ENCODE measurements at places on chromosomes 5 and 9.

DNA sequence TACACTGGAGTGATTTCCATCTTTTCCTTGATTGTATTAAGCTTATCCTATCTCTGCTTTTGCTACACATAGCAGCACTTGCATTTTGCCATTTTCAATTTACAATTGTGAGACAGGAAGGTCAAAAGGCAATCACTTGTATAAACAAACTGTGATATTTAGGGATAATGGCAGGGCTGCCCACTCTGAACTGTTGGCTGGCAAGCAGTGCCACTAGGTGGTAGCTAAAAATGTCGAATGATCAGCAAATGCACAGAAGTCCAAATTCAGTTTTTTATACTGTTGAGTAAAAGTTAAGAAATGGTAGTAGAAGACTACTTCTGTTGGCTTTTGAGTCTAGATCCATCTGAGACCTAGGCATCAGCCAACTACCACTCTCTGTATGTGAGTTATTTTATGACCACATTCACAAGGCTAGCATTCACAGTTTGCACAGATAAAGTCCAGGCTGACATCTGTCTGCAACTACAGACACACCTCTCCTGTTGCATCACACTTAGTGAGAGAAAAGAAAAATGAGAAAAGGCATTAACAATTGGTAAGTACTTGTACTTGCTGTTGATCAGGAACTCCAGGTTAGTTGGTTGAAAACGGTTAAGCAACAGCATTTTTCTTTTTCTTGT, 108.8 kb upstream of the ASTN2 start:
- DNase-seq, result no peak

DNA sequence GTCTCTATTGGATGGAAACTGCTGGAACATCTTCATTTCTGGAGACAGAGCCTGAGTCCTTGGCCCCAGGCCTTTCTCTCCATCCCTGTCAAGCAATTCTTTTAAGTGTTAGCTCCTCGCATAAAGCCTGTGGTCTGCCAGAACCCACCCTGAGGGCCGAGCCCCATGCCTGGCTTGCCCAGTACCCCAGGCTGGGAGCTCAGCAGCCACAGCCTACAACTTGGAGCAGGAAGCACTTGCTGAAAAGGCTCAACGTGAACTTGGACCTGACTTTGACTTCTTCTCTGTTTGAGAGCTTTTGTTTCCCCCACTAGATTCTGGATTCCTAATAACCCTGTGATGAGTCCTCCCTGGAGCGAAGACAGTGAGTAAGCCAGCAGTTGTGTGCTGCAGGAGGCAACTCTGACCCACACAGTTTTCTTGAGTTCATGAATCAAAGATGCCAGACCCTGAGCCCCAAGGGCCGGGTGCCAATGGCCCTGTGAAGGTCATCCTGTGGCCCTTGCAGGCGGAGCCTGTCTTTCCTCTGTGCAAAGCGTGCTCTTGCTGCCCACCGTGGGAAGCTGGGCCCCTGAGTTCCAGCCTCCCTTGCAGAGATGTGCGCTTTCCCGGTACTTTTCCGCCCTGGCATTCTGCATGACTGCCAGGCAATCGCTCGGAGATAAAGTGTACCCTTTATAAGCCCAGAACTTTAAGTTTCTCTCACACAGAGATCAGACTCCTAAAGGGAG, 64.3 kb upstream of the RUFY1 start:
- DNase-seq, result no peak

- DNase-seq, result no peak
These were observed 30.9 kb downstream of the PRKACG start for GRCh38 chr9:68983008-68983411.

DNA sequence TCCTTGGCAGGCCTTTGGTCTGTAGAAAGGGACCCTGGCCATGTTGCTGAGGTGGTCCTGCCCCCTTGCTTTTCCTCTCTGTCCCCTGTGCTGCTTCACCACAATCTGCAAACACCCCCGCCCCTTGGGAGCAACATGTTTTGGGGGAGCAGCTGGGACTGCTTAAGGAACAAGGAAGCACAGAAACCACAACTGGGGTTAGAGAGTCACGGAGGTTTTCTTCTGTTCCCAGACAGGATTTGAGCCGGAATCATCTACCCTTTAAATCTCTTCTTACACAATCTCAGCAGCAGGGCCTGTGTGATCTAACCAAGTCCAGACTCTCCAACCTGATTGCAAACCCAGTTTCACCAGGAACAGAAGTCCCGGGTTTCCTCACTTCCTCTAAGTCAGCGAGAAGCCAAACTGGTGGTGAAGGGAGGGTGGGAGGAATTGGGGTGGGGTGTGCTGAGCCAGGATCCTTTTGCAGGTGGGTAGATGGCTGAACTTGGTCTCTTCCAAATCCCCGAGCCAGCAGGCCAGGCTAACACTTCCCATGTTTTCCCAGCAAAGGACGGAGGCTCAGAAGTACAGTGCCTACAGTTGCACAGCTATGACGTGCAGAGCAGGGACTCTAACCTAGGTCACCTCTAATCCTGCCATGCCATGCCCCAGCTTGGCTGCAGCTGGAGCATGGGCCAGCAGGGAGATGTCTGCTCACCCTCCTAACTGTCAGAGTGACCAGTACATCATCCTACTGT, 25.0 kb downstream of the SH3PXD2B start:
- DNase-seq, result no peak

DNA sequence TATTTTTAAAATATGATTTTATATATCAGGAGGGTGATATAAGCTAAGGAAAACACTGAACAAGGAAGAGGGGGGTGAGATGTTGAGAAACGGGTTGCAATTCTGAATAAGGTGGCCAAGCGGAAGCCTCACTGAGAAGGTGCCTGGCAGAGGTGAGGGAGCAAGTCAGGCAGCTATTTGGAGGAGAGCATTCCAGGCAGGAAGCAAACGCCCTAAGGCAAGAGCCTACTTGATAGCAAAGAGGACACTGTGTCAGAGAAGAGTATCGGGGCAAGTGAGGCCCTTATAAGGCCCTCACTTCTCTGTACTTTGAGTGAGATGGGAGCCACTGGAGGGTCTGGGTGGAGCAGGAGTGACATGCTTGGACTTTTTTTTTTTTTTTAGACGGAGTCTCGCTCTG, 8.0 kb upstream of the CTNNA1 start:
- DNase-seq, result no peak

- no peak for DNase-seq
These were observed 24.6 kb upstream of the PTGER4 start for GRCh38 chr5:40655138-40655537.

DNA sequence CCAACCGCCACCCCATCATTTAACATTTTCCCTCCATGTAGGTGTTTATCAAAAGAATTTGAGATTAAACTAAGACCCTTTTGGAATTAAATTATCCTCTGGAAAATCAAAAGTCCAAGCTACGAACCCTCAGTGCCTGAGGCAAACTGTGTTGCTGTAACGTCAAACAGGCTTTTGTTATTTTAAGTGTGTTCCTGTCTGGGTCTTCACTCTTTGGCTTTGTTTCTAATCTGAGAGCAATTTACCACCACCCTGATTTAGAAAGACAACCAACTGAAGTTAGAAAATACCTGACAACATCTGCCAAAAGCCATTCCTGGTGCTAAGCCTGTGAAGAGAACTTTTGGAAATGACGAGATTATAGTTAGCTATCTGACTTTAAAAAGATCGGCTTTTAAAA, 199.9 kb downstream of the DIRAS2 start:
- no peak for DNase-seq

- DNase-seq, result no peak
These were observed 55.3 kb downstream of the AHRR start for GRCh38 chr5:376799-377325.

DNA sequence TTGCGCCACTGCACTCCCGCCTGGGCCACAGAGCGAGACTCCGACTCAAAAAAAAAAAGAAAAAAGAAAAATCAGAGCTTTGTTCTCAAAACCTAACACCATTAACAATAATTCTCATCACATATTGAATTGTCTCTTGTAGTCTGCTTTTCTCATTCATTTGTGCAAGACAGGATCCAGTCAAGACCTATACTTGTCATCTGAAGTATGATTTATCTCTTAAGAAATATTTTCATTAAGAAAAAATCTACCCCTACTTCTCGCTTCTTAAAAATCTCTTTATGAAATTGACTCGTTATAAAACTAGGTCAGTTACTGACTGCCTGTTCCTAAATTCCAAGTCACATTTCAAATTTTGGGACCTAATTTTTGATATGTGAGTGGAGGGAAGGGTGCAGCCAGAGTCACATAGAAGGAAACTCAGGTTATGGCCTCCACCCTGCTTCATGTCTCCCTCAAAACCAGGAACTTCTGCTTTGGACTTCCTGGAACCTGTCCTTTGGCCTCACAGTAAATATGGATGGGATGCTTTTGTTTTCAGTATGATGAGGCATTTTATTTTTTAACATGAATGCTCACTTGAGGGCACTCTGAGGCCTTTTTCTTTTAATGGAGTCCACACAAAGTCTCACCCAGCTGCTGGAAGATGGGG, 18.9 kb downstream of the ZNF169 start:
- no peak for DNase-seq

- DNase-seq, result peak; percentile 73
These were observed at the start of gene ARL10 for GRCh38 chr5:176365351-176366231. TSS of gene ARL10 (plus strand) at chr5:176365487. CDS start at chr5:176365564, 77 bp downstream.

DNA sequence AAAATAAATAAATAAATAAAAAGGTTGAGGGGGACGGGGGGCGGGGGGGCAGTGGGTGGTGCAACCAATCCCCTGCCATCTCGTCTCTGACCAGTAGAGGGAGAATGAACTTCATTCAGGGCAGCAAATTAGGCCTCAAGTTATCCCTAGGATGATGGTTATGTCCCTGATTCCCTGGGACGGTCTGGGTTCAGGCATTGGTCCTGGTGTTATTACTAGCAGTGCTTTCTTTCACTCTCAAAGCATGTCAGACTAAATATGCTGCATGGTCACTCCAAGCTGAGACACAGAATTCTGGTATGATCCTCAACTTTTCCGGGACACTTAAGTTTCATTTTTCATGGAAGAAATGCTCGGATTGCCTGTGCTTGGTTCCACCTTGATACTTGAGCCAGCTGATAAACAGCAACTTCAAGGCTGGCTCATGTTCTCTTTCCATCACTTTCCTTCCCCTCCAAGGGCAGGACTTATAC, 59.4 kb downstream of the DAP start:
- peak; percentile 36 for DNase-seq

- no peak for DNase-seq
These were observed 302.0 kb upstream of the RGMB start for GRCh38 chr5:98471458-98471857.

- no peak for DNase-seq
These were observed 2.9 kb upstream of the DPM2 start for GRCh38 chr9:127940593-127940992.

- DNase-seq, result no peak
These were observed 175.2 kb upstream of the DAP start for GRCh38 chr5:10936081-10936855.

DNA sequence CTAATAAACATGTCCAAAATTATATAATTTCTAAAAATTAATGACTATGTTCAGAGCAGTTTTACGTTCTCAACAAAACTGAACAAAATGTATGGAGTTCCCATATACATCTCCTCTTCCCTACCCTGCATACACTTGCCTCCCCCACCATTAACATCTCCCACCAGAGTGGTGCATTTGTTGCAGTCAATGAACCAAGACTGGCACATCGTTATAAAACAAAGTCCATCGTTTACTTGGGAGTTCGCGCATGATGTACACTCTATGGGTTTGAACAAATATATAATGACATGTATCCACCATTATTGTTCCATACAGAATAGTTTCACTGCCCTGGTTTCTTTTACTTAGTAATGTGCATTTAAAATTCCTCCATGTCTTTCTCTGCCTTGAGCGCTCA, 130.1 kb downstream of the APBA1 start:
- DNase-seq, result no peak

GRCh38 chr9:89328064-89328463, 9.8 kb downstream of the SECISBP2 start:
- DNase-seq, result no peak

DNA sequence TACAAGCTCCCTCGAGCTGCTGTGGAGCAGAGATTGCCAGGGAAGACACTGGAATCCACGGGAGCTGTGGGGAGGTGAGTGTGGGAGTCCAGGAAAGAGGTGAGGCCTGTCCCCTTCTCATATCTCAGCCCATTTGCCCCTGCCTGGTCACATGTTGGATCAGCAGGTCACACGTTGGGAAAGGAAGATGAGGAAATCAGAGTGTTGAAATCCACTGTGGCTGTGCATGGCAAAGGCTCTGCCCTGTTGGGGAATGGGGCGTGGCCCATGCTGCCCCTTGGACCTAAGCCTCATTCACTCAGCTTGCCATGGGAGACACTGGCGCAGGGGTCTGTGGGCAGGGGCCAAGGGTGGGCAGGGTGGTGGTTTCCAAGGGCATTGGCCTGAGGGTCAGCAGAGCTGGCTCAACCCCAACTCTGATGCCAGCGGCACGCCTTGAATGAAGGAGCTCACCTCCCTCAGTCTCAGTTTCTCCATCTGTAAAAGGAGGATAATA, 85.4 kb upstream of the CPEB4 start:
- DNase-seq, result no peak

- DNase-seq, result no peak
These were observed 14.3 kb downstream of the WNK2 start for GRCh38 chr9:93198117-93198837.

GRCh38 chr5:4553978-4554377, 586.2 kb upstream of the ADAMTS16 start:
- no peak for DNase-seq

DNA sequence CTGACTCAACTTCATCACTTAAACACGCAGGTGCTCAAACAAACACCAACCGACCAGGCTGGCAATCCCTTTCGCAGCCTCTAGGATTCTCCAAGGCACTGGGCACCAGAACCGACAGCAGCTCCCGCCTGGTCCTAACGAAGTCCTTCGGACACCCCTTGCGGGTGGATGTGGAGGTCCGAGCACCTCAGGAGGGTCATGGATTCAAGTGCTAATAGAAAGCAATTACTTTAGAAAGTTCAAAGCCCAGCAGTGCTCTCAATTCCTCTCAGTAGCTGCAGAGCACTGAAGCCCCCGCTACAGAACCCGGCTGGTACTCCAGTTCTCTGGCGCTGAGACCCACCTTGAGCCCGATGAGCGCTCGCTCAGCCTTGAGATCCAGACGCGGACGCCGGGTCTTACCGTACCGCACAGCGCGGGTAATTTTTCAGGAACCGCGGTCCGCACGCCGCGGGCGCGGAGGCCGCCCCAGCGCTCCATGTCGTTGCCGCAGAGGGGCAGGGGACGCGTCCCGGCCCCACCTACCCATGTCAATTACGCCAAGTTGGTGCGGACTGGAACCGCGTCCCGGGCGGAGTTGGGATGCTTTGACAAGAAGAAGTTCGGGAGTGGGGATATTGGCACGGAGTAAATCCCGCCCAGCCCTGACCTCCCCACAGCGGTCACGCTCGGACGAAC, 638 bp downstream of the MARCHF3 start:
- DNase-seq, result peak; percentile 48

- no peak for DNase-seq
These were observed 281.9 kb downstream of the DRD1 start for GRCh38 chr5:175162036-175162435.

DNA sequence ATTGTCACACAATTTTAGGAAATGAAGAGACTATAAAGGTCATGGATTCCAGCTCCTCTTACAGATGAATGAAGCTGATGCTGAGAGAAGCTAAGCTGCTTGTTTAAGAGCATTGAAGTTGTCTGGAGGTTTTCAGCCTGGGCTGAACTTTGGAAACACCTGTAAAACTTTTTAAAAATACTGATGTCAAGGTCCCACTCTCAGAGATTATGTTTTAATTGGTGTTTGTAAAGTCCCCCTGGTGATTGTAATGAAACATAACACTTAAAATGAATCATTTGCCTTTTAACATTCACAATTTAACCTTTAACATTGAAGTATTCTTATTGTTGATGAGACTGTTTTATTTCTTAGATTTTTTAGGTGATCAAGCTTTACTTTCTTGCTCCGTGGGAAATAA, 16.4 kb downstream of the RAD23B start:
- DNase-seq, result no peak

- no peak for DNase-seq
These were observed 85.4 kb downstream of the NTRK2 start for GRCh38 chr9:84754881-84755280.
